ENCODE measurements at places on chromosomes 7 and 10.

DNA sequence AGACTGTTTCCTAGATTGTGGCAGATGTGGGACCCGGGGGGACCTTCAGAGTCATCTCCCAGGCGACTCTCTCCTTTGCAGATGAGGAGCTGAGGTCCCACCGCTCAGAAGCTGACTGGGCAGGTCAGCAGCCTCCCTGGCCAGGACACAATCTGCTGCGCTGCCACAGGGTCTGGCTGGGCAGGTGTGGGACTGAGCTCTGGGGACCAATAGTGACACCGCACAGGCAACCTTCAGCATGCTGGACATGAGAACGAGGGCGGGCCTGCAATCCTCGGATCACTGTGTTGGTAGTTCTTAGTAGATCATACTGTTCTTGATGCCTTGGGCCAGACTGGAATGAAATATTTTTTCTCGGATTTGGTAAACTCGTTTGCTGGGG is 20.5 kb upstream of the CRYGN start:
- no peak for DNase-seq

GRCh38 chr10:127215866-127216265 is 19.5 kb upstream of the INSYN2A start:
- DNase-seq: no peak

DNA sequence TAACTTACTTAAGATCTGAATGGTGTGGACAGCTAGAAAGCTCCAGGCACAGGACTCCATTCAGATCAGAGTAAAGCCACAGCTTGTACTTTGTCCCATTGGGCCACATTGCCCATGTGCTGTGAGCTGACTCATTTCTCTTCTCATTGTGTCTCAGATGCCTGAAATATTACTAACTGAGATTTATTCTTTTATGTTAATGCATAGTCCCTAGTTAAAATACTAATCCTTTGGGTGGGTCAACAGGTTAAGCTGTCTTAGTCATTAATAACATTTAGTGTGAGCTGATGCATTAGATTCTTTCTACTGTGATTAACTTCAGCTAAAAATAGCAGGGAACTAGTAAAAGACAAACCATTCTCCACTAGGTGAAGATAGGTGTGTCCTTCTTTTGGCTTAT is 104.7 kb upstream of the ARMC3 start:
- DNase-seq: no peak

GRCh38 chr10:43811871-43812270 is 163.2 kb upstream of the ZNF32 start:
- DNase-seq: no peak

GRCh38 chr10:5956146-5956936 is 21.0 kb downstream of the IL15RA start:
- DNase-seq: no peak

GRCh38 chr7:69283421-69283820 is 314.9 kb upstream of the AUTS2 start:
- DNase-seq: no peak

DNA sequence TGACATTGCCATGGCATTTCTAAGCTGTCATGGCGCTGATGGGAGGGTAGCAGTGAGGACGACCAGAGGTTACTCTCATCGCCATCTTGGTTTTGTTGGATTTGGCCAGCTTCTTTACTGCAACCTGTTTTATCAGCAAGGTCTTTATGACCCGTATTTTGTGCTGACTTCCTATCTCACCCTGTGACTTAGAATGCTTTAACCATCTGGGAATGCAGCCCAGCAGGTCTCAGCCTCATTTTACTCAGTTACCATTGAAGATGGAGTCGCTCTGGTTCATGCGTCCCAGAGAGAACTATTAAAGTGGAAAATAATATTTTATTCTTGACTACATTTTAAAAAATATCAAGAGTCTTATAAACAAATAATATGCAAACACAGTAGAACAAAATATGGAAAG is 131.7 kb downstream of the RSU1 start:
- DNase-seq: no peak

Data from cortex of kidney (tissue), 1 donor.